ENCODE measurements at places on chromosomes 6 and 20.

DNA sequence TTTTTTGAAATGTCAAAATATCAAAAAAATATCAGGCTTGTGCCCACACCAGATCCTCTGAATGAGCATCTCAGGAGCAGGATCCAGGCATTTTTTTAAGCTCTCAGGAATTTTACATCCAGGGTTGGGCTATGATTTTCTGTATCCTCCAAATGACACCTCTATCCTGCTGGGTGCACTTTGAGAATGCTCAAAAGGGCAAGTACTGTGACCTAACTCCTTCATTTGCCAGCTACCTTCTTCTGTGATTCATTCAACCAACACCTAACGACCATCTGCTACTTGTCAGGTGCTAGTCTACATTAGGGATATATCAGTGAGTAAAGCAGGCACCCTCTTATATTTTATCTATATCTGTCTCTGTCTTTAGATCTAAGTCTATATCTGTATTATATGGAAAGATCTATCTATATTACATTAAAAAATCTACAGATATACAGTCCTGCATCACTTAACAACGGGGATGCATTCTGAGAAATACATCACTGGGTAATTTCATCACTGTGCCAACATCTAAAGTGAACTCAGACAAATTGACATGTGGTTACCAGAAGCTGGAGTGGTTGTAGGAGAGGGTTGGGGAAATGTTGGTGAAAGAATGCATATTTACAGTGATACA lies 131.6 kb downstream of the KIF16B start:
- H3K4me3 ChIP-seq, result no peak overlapping the region
- peaks cover 12% of the 10 kb centered on the region for H3K4me1 ChIP-seq
- H3K27me3 ChIP-seq, result no peaks in the 10 kb centered on the region
- H3K27ac ChIP-seq, result no peak overlapping the region
- H3K36me3 ChIP-seq, result peaks cover 34% of the 10 kb centered on the region

DNA sequence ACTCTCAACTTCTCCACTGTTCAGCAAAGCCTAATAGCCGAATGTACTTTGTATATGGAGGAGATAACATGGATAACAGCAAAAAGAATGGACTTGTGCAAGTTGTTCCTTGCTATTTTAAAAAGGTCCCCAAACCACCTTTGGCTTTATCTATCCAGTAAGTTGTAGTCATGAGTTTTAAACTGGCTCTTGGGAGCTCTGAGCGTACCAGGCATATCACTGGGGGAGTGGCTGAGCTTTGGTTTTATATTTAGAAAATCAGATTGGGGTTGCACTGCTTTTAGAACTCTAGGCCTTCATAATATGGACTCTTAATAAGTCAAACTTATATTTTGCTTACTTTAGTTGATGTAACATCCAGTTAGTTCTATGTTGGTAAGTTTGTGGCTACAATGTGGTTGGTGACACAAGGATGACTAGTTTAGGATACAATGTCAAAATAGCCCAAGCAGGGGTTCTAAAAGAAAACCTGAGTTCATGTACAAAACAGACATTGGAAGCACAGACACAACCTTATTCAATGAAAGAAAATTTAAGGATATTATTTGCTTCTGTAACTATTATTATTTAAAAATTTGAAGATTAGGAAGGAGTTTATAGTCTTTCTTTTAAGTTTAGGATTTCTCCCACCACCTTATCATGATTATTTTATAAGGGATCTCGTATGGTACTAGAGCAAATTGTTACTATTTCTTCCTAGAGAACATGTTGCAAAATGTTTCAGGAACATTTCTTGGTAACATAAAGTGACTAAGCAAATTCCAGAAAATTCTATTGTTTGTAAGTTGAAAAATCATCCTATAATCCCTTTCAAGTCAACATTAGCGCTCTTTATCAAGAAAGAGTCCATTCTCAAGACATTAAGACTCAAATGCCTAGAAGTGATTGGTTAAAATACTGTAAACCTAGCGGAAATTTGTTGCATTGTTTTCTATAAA lies 165.8 kb upstream of the SUPT3H start:
- DNase-seq, result no peak
- H3K27me3 ChIP-seq, result no peaks in the 10 kb centered on the region

DNA sequence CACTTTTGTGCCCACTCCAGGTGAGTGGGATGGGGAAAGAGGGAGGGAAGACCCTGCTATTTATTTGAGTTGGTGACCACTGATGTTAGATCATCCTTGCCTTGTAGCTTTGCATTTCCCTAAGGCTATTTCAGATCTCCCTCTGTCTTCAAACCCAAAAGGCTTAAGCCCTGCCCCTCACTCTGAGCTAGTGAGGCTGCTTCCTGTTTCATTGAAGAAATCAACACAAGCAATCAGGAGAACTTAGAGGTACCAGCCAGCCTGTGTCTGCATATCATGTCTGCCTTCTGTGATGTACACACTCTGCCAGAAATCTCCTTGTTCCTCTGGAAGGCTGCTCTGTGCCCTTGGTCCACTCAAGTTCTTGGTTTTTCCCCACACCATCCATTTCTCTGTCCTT lies 135.3 kb downstream of the ARID1B start:
- no peak overlapping the region for H3K27ac ChIP-seq
- peaks cover 71% of the 10 kb centered on the region for H3K4me1 ChIP-seq
- DNase-seq, result no peak
- peaks cover 22% of the 10 kb centered on the region for H3K36me3 ChIP-seq
- no peaks in the 10 kb centered on the region for H3K27me3 ChIP-seq

DNA sequence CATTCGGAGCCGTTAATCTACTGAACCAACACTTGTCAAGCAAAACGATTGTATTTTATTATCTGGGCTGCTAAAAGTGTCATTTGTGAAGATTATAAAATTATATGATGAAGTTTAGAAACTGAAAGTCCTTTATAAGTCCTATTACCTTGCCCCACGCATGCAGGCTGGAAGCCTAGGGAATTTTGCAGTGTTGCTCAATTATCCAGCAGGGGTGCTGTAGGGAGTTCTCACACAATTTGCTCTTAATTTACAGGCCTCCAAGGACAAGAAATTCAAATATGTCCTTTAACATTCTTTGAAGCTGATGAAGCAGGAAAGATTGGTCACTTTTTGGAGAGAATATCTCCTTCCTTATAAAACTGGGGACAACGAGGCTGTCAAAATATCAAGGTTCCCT lies 368.9 kb downstream of the LMBRD1 start:
- no peak for DNase-seq
- no peak overlapping the region for H3K27ac ChIP-seq
- H3K27me3 ChIP-seq, result no peaks in the 10 kb centered on the region
- H3K4me3 ChIP-seq, result no peak overlapping the region
- no peaks in the 10 kb centered on the region for H3K4me1 ChIP-seq

DNA sequence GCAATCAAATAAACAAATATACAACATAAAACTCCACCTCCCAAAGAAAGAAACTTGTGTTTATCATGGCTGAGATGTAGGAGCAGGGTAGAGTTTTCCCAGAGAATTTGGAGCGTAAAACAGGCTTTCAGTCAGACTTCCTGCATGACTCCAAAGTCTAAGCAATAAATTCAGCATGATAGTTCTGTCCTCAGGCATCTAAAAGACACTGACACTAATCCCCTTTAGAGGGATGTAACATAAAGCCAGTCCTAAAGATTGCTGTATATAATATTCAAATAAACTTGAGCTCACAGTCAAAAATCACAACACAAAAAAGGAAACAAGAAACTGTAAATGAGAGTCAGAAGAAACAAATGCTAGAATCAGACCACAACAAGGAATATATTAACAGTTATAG lies 234.4 kb downstream of the CENPW start:
- no peak overlapping the region for H3K27ac ChIP-seq
- no peaks in the 10 kb centered on the region for H3K36me3 ChIP-seq
- no peak for DNase-seq

- no peak for DNase-seq
- no peak overlapping the region for H3K4me3 ChIP-seq
- H3K4me1 ChIP-seq, result peaks cover 71% of the 10 kb centered on the region
- no peaks in the 10 kb centered on the region for H3K27me3 ChIP-seq
These were observed 60.0 kb upstream of the TNFAIP3 start for GRCh38 chr6:137806914-137807682.

DNA sequence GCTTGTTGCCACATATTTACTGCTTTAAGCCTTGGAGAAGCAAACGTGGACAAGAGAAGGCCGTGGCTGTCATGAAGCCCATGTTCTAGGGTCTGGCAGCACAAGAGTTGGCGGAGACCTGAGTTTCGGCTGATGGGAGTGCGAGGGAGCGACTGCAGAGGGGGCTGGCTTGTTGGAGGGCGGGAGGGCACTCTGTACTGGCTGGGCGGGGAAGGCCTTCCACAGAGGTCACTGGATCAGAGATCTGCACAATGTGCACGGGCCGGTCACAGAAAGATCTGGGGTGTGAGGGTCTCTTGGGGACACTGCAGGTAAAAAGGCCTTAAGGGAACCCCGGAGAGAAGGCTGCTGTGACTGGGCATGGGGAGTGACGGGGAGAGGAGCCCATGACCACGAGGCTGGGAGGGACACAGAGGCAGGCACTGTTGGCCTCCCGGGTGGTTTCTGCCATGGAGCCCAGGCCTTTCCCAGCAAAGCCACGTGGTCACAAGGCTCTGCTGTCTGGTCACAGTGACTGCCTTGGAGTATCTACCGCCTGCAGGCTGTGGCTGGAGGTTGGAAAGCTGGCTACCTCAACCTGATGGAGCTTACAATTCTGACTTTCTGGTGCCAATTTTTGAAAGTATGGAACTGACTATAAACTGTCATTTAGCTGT lies 23.8 kb downstream of the FOXC1 start:
- no peak for DNase-seq
- no peak overlapping the region for H3K27ac ChIP-seq
- H3K4me1 ChIP-seq, result no peaks in the 10 kb centered on the region
- H3K36me3 ChIP-seq, result no peaks in the 10 kb centered on the region

DNA sequence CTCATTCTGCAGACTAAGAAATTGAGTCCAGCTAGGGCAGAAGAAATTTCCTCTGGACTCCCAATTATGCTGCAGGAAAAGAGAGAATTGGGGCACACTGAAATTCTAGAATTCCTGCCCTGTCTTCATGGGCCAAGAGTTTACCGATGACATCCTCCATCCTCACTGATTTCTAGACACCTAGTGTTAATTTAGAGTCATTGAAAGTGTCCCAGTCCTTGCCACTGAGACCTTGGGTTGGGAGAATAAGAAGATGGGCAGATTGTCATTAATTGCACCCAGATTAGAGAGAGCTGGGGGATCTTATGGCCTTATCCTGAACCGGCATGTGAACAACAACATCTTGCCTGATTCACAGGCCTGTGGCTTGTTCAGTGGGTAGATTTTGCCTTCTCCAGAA lies 29.0 kb downstream of the ANGPT4 start:
- no peak for DNase-seq
- H3K4me3 ChIP-seq, result no peak overlapping the region
- H3K36me3 ChIP-seq, result no peaks in the 10 kb centered on the region

- H3K36me3 ChIP-seq, result peaks cover 79% of the 10 kb centered on the region
- no peak overlapping the region for H3K4me3 ChIP-seq
- H3K4me1 ChIP-seq, result no peaks in the 10 kb centered on the region
- H3K27ac ChIP-seq, result no peak overlapping the region
- DNase-seq, result no peak
- H3K27me3 ChIP-seq, result no peaks in the 10 kb centered on the region
These were observed 112.2 kb downstream of the TASP1 start for GRCh38 chr20:13526551-13526950.

- no peak overlapping the region for H3K27ac ChIP-seq
- peaks cover 43% of the 10 kb centered on the region for H3K27me3 ChIP-seq
- H3K36me3 ChIP-seq, result no peaks in the 10 kb centered on the region
- H3K4me3 ChIP-seq, result no peak overlapping the region
These were observed 129.0 kb downstream of the F13A1 start for GRCh38 chr6:6191476-6191875.

DNA sequence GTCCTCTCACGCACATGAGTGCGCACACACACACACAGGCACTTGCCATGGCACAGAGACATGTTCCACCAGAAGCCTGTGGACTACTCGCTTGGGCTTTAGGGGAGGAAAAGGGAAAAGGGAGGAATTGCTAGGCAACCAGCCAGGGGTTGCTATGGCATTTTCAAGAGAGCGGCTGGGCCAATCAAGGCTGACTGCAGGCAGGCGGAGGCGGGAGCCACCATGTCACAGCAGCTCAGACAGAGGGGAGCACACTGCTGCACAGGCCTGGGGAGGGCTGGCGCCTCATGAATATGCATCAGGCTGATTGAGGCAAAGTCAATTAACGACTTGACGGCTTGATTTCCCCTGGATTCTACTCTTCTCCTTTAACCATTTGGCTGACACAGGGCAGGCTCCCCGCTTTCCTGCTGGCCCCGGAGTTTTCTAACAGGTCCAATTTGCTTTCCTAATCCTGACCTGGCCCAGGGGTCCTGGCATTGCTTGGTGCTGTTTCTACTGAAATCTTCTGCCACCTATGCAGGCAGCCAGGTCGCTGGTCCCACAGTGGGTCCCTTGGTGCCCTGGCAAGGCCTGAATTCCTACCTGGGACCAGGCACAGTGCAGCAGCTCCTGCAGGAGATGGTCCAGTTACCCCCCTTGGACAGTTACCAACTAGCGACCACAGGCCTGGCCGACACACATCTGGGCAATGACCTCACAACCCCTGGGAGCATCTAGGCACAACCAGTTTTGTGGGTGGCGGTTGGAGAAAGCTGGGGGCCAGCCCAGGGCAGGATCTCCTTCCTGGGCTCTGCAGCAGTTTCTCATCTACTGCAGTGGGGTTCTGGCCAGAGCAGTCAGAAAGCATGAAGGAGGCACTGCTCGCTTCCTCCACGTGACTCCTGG lies 52.1 kb downstream of the YTHDF1 start:
- peaks cover 3% of the 10 kb centered on the region for H3K27me3 ChIP-seq
- no peak overlapping the region for H3K27ac ChIP-seq
- H3K4me3 ChIP-seq, result no peak overlapping the region
- H3K36me3 ChIP-seq, result no peaks in the 10 kb centered on the region

DNA sequence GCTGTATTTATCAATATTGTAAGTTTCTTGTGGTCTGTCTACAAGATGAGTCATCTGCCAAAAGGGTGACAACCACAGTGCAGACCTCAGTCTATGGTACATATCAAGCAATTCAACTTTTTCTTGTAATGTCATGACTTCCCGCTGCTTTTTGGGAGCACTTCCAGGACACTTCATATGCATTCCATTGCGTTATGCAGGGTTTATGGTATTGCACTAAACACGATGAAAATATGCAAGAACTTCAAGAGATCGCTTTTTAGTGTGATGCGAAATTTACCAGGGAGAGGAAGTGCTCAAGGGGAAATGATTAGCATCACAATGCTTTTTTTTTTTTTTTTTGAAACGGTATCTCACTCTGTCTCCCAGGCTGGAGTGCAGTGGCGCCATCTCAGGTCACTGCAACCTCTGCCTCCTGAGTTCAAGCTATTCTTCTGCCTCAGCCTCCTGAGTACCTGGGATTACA lies 166.5 kb downstream of the TFAP2A start:
- H3K36me3 ChIP-seq, result no peaks in the 10 kb centered on the region
- peaks cover 23% of the 10 kb centered on the region for H3K27me3 ChIP-seq
- no peak for DNase-seq

- peaks cover 10% of the 10 kb centered on the region for H3K27me3 ChIP-seq
- H3K27ac ChIP-seq, result no peak overlapping the region
- no peak overlapping the region for H3K4me3 ChIP-seq
- peaks cover 4% of the 10 kb centered on the region for H3K4me1 ChIP-seq
These were observed 289.8 kb upstream of the PREP start for GRCh38 chr6:105692613-105693215.

- H3K4me3 ChIP-seq, result no peak overlapping the region
- peaks cover 3% of the 10 kb centered on the region for H3K27me3 ChIP-seq
- peaks cover 20% of the 10 kb centered on the region for H3K4me1 ChIP-seq
- H3K27ac ChIP-seq, result no peak overlapping the region
- no peaks in the 10 kb centered on the region for H3K36me3 ChIP-seq
- DNase-seq, result no peak
These were observed 33.9 kb downstream of the ADTRP start for GRCh38 chr6:11744753-11745152.
